ENCODE measurements at places on chromosomes 5 and 9.

DNA sequence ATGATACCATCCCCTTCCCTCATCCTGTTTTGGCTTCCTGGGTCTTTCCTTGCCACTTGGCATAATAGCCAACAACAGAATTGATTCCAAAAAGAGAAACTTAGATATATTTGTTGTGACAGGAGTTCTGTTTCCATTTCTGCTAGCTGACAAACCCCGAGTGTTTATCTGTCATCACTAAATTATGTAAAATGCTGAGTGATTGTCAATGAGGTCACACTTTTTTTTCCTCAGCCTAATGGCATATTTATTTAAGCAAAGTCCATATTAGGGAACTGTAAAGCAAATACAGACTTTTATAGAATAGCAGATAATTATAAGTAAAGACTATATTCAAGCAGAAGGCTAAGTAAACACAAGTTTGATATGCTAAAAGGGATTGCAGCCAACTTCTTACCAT is 64.0 kb downstream of the RGS7BP start:
- DNase-seq: no peak

DNA sequence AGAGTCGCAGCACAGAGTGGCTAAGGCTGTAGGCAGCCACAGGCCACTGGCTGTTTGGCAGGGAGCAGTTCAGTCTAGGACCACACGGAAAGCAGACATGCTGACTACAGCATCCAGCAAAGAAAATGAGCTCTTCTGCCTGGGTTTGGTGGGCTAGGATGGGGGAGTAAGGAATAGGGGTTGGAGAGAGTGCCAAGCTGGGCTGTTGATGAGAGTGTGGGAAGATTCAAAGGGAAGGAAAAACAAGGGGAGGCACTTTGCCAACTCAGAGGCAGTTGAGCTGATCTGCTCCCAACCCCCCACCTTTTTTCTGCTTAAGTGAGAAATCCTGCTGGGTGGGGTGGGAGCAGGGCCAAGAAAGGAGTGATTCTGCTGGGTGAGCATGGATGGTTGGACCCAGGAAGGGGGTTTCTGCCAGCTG is 35.9 kb downstream of the SVEP1 start:
- no peak for DNase-seq

DNA sequence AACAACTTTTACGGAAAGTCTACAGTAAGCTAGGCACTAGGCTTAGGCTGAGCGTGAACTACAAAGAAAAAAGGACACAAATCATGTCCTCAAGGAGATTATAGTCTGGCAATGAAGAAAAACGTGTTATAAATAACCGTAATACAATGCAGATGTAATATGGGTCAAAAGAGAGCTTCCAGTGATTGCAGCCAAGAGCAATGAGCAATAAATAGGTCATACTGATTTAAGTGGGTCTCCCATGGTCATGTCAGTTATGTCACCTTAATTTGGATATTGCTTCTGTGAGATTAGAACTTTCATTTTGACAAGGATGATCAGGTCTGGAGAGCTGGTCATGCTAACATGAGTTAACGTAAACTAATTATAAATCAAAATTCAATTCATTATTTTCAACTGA is 158.6 kb upstream of the GNA14 start:
- no peak for DNase-seq

GRCh38 chr5:58122157-58122556 is 337.7 kb downstream of the PLK2 start:
- no peak for DNase-seq
